ENCODE measurements at places on chromosomes 3 and 15.
A peak's percentile ranks its signal among the peaks of the same experiment; 100 is the strongest.

DNA sequence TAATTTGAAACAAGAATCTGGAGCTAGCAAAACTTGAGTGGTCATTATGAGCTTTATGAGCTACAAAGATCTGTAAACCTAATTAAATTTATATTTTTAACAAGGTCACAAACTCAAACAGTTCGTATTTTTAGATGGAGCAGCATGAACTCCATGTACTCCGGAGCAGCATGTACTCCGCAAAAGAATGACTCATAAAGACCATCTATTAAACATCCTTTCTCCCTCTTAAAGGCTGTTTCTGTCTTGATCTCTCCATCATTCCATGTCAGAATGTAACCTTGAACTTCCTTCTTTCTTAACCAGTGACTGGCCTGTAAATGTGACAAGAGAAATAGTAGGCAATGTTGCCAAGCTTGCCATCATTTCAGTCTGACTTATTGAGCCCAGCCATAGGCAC lies 696.9 kb downstream of the ZNF385D start:
- no peak for DNase-seq

DNA sequence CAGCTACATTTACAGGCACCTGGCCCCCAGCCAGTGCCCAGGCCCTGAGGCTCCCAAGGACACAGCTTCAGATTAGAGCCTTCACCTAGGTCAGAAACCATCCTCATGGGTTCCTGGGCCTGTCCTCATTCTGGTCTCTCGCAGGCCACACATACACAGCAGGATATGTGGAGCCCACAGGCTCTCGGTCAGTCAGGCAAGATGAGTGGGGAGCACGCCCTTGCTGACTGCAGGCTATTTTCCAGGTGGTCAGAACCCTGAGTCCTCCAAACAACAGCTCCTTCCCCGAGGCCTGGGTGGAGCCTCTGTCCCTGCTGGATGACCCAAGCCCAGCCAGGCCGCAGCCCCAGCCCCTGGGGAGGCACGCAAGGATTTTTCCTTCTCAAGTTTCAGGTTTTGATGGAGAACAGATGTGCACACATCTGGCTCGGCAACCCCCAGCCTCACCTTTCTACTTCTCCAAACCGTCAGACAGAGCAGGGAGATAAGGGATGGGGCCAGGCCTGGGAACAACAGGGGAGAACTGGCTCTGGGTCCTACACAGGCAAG lies 1.6 kb downstream of the STRA6 start:
- no peak for DNase-seq

DNA sequence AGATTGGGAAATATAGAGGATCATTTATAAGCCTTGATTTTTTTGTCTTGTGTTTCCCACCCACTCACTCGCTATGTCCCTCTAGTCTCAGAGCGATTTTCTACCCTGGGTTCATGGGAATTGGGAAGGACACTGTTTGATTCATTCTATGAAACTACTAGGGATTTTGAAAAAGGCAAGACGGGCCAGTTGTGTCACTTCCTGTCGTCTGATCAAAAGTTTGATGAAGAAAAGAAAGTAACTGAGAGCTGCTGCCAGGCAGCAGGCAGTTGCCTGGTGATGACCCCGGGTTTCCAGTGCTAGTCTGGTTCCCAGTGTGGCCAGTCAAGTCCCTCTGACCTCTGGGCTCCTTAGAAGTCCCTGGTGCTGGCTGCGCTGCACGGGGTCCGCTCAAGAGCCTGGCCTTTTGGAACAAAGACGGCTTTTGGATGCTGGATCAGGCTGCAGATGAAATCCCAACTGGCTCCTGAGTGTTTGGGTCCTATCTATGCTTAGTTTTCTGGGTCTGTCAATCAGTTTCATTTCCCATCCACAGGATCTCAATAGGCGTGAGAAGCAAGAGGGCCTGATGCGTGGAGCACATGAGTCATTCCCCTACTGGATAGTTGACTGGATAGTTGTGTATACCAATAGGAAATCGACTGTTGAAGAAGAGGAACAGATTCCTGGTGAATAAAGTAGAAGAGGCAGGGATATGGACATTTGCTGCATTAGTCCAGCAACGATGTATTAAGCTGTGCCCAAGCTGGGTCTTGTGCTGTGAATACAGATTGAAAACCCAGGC lies 89.7 kb downstream of the EEFSEC start:
- DNase-seq: no peak

GRCh38 chr15:40103864-40104271 lies 4.8 kb downstream of the BMF start:
- DNase-seq: no peak

DNA sequence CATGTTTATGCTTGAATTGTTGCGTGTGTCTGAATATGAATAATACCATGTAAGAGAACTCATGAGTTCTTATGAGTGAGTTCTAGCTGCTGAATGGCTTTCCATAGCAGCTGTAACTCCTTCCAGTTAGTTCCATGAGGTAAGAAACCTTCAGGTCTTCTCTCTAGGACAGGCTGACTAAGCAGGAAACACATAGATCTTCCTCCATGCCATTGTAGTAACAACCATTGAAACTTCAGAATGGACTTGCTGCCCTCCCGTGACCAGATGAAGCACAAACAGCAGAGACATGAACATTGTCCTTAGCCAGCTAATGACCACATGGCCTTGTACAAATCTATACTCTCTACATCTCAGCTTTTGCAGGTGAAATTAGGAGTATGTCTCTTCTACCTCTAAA lies 200.0 kb downstream of the ZNF385D start:
- DNase-seq: peak; percentile 6

- no peak for DNase-seq
Observed at GRCh38 chr3:171908731-171909130, 65.6 kb downstream of the TMEM212 start.

DNA sequence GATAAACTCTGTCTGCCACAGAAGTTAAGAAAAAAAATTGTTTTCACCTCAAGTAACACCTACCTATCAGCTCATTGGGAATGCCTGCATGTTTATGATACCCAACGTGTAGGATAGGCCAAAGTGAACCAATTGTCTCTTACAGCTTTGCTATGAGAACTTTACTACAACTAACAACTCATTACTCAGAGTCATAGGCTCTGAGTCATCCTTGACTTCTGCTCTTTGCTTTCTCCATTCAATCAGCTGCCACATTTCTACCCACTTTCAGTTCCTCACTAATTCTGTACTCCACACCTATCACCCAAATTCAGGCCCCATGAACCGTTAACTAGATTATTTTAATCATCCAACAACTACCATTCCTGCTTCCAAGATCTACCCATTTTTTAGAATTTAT lies 843.9 kb downstream of the TUSC7 start:
- no peak for DNase-seq

Measured in hematopoietic multipotent progenitor cell treated with erythropoietin and hydrocortisone succinate and interleukin-3 and kit ligand, for 6 days (in vitro differentiated cells).